RWPE2 (cell line): ENCODE measurements at places on chromosomes 13 and 19.

GRCh38 chr19:29400917-29401711 is 124.7 kb upstream of the VSTM2B start:
- DNase-seq = no peak

DNA sequence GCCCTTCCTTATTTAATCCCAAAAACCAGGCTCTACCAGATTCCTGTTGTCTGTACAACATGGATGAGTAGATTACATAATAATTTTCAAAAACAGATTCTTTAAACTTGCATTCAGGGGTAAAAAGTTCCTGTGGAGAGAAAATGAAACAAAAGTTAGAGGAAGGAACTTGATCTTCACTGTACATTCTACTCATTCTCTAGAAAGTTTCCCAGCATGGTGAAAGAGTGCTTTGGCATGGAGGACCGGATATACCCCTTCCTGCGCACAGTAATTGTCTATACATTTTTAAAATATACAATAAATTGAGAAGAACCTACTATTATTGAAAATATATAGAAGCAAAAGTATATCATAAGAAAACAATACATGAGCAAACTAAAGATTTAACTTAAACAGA is 274.2 kb downstream of the ITGBL1 start:
- DNase-seq = no peak

GRCh38 chr19:15129856-15130585 is 22.8 kb downstream of the SYDE1 start:
- no peak for DNase-seq

DNA sequence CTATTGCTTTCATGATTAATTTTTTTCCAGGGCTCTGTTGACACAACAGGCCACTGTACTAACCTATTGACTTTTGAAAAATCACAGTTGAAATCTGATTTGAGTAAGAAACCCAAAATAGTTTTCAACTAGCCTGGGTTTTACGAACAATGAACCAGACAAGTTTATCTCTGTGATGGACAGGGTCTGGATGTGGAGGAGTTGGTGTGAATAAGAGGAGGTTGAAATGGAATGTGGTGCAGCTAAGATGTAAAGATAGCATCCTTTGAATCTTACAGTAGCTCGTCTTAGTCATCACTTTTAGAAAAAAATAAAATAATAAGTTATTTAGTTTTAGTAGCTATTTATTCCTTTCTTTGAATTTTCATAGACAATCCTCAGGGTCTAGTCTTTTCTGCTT is 8.3 kb upstream of the OXGR1 start:
- no peak for DNase-seq

GRCh38 chr13:79485014-79485811 is 4.3 kb downstream of the NDFIP2 start:
- DNase-seq = peak; percentile 78

DNA sequence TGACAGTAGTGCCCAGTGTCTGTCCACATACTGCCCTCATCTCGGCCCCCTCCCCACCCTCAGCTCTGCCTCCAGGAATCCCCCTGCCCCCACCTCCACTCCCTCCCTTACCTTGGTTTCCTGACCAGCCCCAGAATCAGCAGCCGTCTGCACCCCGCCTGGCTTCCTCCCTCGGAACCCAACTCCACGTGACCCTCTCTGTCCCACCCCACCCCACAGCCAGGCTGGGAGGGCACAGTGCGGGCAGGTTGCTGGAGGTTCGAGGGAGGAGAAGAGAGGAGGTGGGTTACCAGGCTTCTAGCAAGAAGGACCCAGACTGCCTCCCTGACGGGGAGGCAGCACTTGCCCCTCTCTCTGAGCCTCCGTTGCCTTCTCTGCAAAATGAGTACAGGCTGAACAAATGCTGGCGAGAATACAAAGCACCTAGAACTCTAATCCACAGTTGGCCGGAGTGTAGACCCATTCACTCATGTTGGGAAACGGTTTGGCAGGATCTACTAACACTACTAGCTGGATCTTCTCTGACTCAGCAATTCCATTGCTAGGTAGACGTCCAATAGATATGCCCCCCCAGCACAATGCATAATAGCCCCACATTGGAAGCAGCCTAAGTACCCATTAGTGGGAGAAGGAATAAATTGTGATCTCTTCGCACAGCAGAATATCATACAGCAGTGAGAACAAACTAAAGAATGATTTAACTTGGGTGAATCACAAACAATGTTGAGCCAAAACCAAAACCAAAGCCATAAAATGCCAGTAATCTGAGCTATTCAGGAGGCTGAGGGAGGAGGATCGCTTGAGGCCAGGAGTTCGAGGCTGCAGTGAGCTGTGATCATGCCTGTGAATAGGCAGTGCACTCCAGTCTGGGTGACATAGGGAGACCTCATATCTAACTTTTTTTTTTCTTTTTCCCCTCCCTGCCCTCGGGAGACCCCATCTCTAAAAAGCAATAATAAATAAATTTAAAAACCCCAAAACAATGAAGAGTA is at the start of gene RASAL3:
RASAL3 (minus strand) TSS at position 151 of the 992 bp plus-strand sequence. CDS start 186 bp downstream, outside the sequence.
- DNase-seq = no peak

GRCh38 chr13:46682707-46683106 is 114.3 kb downstream of the ESD start:
- no peak for DNase-seq

DNA sequence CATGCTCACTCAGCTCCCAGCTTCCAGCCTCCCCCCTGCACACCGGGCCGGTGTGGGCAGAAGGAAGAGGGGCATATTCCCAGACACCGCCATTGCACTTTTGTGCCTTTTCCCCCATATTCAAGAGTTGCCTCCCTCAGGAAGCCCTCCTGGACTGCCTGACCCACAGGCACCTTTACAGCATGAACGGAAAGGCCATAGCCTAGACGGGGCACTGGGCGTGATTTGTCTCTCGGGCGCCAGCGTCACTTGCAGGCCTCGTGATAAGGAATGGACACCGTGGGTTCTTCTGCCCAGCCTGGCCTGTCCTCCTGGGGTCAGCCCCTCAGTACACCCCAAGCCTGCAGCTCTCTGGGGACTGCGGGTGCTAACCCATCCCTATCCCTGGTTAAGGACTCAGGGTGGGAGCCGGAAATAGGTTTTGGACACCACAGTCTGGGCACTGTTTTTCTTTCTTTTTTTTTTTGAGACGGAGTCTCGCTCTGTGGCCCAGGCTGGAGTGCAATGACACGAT is 933 bp upstream of the UQCR11 start:
- no peak for DNase-seq

DNA sequence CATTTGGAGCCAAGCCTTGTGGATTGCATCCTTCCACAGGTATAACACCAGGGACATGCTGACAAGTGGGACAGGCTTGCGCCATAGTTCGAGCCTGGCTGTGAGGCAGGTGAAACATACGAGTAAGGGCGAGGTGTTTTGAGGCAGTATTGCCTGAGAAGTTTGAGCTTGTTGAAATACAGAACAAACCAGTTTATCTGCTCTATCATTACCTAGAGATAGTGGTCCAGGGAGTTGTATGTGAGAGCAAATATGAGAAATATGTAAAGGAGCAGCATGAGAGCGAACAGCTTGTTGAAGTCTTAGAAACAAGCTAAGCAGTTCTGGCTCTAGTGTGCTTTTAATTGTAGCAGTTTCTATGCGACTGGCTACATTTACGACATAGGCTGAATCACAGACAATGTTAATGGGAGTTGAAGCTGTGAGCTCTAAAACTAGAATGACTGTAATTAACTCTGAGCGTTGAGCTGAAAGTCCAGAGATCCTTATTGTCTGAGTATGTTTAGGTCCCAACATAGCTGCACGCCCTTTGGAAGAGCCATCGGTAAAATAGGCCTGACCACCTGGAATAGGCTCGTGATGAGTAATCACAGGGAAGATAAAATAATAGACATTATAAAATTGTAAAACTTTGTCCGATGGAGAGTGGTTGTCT is 8.2 kb downstream of the ZNF439 start:
- DNase-seq = no peak
